Fibroblast of skin of right biceps (primary cell): ENCODE measurements at places on chromosomes 5 and 9.

GRCh38 chr9:35852876-35853865 lies 17.0 kb downstream of the OR13J1 start:
- DNase-seq, result no peak

- no peak for DNase-seq
Observed at GRCh38 chr9:129612123-129612522, 8.8 kb downstream of the C9orf50 start.

- DNase-seq, result peak; percentile 52
Observed at GRCh38 chr5:98705841-98706240, 67.6 kb upstream of the RGMB start.

DNA sequence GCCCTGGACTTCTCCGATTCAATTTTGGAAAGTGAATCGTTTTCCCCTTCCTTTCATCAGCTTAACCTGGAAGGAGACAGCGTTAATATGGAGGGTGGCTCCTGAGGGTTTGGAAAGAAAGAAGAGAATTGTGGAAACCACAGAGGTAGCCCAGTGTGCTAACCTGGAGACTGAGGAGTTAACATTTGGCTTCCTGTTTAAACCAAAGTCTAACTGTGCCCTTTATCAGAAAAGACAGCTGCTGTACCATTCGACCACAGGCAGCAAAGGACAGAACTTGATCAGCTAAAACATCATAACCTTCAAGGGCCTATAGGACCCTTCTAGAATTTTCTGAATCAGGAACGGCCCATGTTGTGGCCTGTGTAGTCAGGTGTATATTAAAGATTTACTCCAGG lies 735 bp downstream of the IDNK start:
- DNase-seq, result no peak

DNA sequence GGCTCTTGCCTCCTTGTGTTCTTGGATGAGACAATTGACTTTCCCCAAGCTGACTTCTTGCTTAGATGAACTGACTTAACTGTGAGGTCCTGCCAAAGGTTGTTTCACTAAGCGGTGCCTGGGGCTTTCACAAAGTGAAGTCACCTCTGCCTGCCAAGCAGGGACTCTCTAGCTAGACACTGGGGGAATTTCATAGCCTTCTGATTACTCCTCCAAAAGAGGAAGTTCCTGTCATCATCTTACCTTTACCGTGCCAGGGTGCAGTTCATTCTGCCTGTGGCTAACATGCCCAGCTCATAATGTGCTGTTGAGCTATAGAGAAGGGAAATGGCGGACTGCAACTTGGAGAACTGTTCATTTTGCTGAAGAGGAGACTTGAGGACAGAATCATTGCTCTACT lies 472.0 kb upstream of the WWC1 start:
- no peak for DNase-seq

GRCh38 chr9:69976152-69976551 lies 67.5 kb upstream of the MAMDC2 start:
- DNase-seq, result peak; percentile 88

DNA sequence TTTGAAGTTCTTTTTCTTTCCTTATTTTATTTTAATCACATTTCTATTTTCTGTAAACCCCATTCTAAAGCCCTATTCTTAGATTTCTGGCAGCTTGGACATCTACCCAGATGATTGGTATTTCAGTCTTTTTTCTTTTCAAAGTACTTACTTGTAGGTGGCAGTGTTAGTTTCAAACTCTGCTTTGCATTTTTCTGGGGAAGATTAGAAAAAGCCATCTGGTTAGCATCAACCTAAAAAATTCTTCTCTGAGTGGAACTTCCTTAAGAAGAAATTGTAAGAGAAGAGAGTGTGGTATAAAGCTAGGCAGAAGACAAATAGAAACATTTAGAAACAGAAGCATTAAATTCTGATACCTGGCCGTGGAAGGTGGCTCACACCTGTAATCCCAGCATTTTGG lies 17.2 kb upstream of the TENT2 start:
- DNase-seq, result no peak

- DNase-seq, result peak; percentile 17
Observed at GRCh38 chr9:78856144-78856543, 559.2 kb downstream of the PSAT1 start.

GRCh38 chr9:13022756-13023155 lies 247.9 kb downstream of the LURAP1L start:
- DNase-seq, result no peak

- DNase-seq, result no peak
Observed at GRCh38 chr5:139188558-139189270, 9.5 kb downstream of the SIL1 start.

GRCh38 chr9:89379508-89380115 lies 61.3 kb downstream of the SECISBP2 start:
- no peak for DNase-seq

GRCh38 chr5:16791036-16791705 lies 144.9 kb downstream of the MYO10 start:
- peak; percentile 63 for DNase-seq

DNA sequence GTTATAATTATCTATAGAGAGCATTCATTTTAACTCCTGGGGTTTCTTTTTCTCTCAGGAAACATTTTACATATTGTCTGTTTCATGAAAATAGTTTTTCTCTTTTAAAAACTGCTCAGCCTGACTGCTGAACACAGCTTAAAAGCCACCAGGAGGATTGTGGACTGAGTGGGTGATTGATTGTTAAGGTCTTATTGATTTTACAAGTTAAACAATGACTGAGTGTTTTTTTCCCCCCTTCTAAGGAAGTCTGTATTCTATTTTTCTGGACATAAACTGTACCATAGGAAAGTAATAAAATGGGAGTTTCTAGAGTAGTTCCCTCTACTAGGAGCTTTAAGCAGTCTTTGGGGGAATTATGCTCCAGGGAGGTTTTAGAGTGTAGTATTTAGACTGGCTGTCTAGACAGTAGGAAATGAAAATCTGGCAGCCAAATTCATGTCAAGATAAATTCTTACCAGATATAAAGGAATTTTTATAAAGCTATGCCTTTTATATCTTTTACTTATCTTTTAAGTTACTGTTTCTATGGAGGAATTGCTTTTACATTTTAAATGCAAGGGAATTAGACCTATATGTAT lies 463.9 kb downstream of the PRR16 start:
- no peak for DNase-seq

DNA sequence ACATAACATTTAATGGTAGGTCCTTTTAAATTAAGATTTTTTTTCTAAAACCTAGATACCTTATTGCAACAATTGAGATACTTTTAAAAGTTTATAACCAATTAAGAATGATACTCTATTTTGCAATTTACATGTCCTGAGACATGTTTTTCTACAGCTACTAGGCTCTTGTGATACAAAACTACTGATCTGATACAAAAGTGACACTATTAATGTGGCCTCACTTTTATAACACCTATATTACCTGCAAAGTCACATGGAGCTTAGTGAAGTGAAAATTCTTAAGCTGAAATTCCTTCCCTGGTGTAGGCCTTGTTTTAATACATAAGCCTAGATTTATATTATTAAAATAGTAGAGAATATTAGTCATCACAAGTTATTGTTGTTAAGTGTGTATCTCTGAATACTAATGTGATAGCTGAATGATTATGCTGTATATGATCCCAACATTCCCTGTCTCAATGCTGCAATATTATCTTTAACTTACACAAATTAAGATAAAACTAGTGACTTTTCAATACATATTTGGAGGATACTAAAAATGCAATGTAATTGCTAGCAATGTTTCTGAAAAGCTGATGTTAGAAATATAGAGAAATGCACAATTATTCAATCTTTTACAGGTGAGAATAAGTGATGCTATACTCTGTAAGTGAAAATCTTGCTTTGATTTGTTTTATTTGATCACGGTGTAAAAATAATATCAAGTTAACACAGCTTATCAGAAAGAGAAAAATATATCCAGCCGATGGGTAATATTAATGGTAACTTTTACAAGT lies 2.6 kb downstream of the NFIB start:
- no peak for DNase-seq

DNA sequence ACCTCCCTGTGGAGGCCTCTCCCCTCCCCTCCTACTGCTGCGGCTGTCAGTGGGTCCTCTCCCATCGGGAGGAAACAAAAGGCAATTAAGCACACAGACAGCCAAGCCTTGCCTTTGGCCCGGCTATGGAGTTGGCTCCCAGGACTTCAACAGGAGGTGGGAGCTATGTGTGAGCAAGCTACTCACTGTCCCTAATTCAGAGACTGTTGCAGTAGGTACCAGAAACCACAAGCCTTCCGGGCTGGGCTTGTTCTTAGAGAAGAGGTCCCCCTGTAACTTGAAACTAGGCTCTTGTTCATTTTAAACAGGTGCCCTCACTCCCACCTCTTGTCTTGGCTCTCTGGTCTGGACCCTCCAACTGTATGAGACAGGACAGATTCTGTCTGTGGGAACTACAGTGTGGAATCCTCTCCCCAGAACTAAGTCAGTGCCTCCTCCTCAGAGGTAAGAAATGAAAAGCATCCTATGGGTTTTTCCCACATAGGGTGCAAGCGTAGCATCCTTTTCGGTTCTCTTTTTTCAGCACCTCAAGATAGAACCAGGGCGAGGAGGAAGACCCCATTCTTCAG lies 561.1 kb downstream of the EBF1 start:
- DNase-seq, result no peak

DNA sequence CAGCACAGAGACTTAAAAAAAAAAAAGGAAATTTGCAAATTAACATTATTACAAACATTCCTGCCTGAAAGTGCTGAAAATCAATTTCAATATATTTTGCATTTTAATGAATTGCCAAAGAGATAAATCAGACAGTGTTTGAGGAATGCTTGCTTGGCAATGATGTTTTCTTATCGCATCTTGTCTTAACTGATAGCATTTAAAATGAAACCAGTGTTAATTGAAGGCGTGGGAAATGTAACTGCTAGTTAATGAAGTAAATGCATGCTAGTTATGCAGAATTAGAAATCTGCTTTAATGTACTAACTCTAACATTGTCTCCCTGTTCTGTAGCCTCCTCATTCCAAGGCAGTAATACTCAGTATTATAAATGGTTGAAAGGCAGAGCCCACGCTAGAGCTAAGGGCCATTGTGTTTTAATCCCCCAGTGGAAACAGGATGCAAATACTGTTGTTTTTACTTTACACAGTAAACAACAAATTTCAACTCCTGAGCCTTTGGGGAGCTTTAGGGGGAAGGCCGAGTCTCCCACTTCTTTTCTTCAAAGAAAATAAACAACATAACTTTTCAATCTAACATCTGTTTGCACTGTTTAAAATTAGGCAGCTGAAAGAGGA lies 586.9 kb downstream of the TLE4 start:
- DNase-seq, result no peak

DNA sequence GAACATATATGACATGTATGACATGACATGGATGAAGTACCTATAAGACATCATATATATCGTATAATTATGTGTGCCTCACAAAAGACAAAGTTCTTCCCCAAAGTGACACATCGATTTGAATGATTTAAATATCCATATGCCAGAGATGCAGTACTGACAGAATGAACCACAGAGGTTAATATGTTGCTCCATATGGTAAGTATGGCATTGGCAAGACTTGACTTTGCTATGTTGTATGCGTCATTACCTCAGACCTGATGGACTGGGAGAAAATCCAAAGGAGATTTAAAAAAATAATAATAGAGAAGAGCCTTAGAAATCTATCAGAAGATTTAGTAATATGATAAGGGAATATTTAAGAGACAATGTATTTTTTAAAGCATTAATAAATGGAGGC lies 263.2 kb downstream of the PJA2 start:
- peak; percentile 28 for DNase-seq

DNA sequence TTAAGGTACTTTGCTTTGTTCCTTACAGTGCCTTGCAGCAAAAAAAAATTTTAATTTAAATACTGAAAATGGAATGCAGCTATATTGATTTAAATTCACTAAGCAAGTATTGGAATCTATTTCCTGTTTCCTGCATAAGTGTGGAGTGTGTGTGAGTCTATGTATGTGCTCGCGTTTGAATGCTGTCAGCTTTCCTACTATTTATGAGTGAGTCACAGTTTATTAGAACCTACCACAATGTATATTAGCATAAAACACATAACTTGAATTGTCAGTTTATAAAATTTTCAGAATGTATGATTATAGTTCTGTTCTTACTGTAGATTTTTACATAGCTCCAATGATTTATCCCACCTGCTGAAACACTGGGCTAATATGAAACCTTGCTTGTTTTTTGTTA lies 302.1 kb downstream of the NR2F1-AS1 start:
- DNase-seq, result peak; percentile 41

DNA sequence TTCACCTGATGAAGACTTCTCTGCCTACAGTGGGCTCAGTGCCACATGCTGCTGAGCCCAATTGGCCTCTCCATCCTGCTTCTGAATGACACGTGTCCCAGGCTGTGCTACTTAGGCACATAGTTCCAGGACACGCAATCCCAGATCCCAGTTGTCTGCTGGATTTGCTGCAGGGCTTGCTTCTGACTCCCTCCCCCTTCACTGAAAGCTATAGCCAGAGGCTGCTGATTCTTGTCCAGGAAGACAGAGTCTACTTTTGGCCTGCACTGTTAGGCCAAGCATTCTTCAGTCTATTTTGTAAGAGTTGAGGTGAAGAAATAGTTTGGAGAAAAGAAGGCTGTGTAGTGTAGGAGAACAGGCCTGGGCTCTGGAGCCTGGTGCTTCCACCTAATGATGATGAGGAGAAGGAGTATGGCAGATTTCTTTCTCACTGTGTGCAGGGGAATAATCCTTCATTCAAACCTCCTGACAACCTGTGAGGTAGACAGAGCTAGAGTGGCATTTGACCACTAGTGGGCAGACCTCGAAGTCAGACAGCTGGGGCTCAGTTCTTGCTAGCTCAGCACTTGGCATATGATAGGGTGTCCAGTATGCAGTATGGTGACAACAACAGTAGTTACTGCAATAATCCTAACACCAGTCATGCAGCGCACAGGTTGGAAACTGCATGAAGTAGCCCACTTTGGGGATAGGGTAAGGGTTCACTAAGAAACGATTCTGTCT lies 19.5 kb upstream of the ASPN start:
- peak; percentile 36 for DNase-seq
